Tongue (tissue), 3 donors: ENCODE measurements at places on chromosomes 11 and 22. TPM values are rescaled to one million over a fixed set of nuclear protein-coding genes. Genes with fewer than 3 reads are reported as not detected.

DNA sequence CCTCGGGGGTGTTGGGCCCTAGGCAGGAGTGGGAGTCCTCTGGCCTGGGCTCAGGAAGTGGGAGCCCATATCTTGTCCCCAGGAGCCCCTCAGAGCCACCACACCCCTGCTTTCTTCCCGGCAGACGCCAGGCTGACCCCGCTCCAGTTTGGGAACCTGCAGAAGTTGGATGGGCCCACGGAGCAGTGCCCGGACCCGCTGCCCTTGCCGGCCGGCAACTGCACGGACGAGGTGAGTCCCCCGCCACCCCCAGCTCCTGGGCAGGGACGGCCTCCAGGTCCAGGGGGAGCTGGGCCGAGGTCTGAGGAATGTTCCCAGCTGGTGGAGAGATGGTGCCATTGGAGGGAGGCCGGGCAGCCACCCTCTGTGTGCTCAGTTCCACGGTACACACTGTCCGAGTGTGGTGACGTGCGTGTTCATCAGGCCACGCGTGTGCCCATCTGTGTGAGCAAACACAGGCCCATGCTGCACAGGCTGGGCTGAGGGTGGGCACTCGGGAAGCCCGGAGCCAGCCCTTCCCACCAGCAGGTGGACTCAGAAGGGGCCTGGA lies 4.8 kb downstream of the MUC5B start:
- no peak for DNase-seq

- no peak for DNase-seq
Observed at GRCh38 chr11:46978005-46978491, 41.5 kb downstream of the CSTPP1 start.

- DNase-seq = no peak
Observed at GRCh38 chr11:12499071-12499470, 121.7 kb downstream of the PARVA start.

DNA sequence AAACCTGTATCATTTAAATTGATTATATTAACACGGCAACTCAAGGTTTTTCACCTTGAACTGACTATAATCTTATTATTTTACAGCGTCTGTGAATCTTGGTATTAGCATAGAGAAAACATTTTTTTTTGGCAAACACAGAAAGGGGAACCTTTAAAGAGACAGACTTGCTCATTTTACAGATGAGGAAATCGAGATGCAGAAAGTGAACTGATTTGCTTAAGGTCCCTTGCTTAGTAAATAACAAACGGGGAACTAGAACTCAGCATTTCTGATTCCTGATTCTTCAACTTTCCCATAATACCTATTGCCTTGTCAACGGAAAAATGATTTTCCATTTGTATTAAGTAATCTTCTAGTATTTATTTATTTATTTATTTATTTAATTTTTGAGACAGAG lies 33.2 kb upstream of the CECR2 start:
- DNase-seq = no peak

DNA sequence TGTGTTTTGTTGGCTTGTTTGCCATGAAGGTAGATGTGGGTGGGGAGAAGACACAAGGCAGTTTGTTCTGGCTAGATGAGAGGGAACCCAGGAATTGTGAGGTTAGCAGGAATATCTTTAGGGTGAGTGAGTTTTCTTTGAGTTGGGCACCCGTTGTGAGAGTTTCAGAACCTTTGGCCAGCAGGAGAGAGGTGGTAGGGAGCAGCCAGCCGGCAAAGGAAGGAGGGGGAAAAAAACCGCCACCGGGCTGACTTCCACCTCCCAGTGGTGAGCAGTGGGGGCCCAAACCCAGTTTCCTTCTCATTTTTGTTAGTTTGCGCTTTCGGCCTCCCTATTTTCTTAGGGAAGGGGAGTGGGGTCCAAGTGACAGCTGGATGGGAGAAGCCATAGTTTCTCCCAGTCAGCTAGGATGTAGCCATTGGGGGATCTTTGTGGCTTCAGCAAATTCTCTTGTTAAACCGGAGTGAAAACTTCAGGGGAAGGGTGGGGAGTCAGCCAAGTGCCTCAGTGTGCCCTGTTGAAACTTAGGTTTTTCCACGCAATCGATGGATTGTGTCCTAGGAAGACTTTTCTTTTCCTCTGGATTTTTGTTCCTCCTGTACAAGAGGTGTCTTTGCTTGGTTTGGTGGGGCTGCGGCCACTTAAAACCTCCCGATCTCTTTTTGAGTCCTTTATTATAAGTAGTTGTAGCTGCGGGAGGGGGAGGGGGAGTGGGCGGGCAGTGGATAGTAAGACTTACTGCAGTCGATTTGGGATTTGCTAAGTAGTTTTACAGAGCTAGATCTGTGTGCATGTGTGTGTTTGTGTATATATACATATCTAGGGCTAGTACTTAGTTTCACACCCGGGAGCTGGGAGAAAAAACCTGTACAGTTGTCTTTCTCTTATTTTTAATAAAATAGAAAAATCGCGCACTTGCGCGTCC lies 1.1 kb upstream of the GCAT start:
- peak; percentile 52 for DNase-seq

GRCh38 chr22:38843657-38844314 lies at the start of gene NPTXR:
Gene NPTXR (minus strand): TSS chr22:38844028.
- DNase-seq = peak; percentile 81

GRCh38 chr11:34308049-34308912 lies 49.5 kb downstream of the ABTB2 start:
- no peak for DNase-seq

- peak; percentile 70 for DNase-seq
Observed at GRCh38 chr11:126189109-126189929, 22.1 kb downstream of the RPUSD4 start.

GRCh38 chr11:44377914-44378321 lies 68.0 kb upstream of the ALX4 start:
- no peak for DNase-seq

- no peak for DNase-seq
Observed at GRCh38 chr22:48577014-48577690, 1250.5 kb downstream of the BRD1 start.

- no peak for DNase-seq
Observed at GRCh38 chr11:17161515-17161914, 46.3 kb downstream of the PIK3C2A start.

GRCh38 chr11:67253872-67254624 lies 12.2 kb upstream of the GRK2 start:
- DNase-seq = peak; percentile 64

- no peak for DNase-seq
Observed at GRCh38 chr11:116352881-116353280, 419.9 kb downstream of the BUD13 start.

GRCh38 chr22:20138417-20138738 lies 6.8 kb downstream of the ZDHHC8 start:
- DNase-seq = no peak

- DNase-seq = peak; percentile 93
Observed at GRCh38 chr22:20243537-20244249, 24.4 kb downstream of the RTN4R start.

GRCh38 chr11:86623041-86623621 lies 49.3 kb downstream of the ME3 start:
- DNase-seq = no peak

- no peak for DNase-seq
Observed at GRCh38 chr22:24553597-24554312, 1.2 kb downstream of the GUCD1 start.

DNA sequence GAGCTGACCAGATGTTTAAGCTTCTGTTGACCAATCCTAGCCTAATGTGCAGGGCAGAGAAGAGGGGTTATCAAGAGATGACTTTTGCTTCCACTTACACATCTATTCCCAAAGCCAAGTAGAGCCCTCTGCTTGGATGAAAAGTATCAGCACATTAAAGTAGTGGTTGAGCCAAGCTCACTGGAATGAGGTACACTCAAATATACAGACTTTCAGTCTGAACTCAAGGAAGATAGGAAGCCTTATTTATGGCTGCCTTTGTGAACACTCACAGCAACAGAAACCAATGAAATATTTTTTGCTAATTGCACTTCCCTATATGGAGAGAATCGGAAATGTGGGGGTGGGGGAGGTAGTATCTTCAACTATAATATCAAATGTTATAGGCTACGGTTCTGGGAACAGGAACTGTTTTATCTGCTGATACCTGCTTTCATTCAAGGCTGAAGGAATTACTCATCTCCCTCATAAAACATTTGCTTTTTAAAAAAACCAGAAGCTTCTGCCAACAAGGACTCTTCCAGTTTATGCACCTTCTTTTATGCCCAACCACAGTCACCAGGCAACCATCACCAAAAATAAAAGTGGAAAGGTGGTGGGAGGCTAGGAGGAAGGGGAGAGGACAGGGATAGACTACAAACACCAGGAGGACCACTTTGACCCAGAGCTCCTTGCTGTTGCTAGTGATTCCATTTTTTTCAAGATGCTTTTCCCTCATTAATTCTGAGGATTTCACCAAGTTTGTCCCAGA lies 91.2 kb downstream of the CLPB start:
- no peak for DNase-seq

GRCh38 chr11:127037596-127037995 lies 37.0 kb upstream of the KIRREL3 start:
- DNase-seq = no peak

GRCh38 chr22:46078241-46079092 lies 71.9 kb upstream of the PPARA start:
- peak; percentile 47 for DNase-seq

DNA sequence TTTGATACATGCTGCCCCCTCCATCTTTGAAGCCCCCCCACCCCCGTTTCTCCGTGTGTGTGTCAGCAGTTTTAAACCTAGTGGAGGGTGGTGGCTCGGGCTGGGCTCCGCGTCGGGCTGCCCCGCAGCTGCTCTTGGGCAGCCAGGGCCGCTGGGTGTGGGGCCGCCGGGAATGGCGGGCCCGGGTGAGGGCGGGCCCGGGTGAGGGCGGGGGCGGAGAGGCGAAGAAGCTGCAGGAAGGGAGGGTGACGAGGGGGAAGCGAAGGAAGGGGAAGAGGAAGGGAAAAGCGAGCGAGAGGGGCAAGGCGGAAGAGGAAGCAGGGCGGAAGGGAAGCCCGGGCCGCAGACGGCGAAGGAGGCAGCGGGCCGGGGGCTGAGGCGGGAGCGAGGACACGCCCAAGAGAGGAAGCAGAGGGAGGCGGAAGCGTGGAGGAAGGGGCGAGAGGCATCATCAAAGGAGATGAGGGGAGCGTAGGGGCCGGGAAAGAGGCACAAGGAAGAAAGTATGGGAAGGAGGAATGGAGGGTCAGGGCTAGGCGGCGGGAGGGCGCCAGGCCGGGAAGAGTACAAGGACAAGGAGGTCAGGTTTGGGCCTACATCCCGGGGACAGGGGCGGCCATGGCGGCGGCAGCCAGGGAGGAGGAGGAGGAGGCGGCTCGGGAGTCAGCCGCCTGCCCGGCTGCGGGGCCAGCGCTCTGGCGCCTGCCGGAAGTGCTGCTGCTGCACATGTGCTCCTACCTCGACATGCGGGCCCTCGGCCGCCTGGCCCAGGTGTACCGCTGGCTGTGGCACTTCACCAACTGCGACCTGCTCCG lies 82.4 kb downstream of the BCR start:
- peak; percentile 56 for DNase-seq

- DNase-seq = no peak
Observed at GRCh38 chr11:66080055-66080817, 10.2 kb downstream of the PACS1 start.

DNA sequence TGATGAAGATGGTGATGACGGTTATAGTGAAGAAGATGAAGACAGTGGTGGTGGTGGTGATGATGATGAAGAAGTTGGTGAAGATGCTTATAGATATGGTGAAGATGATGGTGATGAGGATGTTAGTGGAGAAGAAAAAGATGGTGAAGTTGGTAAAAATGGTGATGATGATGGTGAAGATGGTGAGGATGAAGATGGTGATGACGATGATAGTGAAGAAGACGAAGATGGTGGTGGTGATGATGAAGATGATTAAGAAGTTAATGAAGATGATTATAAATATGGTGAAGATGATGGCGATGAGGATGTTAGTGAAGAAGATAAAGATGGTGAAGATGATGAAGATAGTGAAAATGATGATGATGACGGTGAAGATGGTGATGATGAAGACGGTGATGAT lies 25.2 kb upstream of the FGF3 start:
- DNase-seq = no peak

DNA sequence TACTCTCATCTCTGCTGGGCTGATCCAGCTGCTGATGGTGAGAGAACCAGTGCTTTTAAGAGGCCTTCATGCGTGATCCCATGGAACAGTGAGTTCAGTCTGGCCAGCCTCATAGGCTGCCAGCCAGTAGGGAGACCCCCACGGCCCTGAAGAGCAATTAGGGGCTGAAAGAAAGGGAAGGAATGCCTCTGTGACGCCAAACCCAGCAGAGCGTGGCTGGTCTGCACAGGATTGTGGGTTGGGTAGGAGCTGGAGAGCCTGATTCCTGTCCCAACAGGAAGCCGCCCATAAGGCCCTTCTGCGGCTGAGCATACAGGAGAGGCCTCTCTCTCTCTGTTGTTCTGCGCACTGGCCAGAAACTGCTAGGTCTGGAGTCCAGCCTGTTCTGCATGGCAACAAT lies 181.5 kb upstream of the E2F8 start:
- peak; percentile 50 for DNase-seq

- peak; percentile 28 for DNase-seq
Observed at GRCh38 chr11:129894278-129895125, 876 bp downstream of the NFRKB start.

DNA sequence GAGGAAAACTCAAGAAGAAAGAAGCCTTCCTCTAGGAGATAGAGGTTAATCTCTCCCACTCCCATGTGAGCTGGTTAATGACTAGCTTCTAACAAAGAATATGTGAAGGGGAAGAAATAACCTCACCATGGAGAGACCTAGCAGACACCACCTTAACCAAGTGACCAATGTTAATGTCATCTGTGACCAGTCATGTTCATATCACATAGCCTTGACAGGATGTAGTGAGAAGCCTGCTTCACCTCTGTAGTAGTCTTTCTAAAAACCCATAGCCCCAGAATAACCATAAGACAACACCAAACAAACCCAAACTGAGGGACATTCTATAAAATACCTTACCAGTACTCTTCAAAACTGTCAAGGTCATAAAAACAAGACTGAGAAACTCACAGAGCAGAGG lies 21.5 kb upstream of the POU2AF1 start:
- DNase-seq = no peak

Gene BTBD18
- not detected for total RNA-seq

Gene HTR3A
- not detected for total RNA-seq

Gene SPDYC
- total RNA-seq = not detected

Gene SCUBE1
- total RNA-seq = 0.41 TPM

Gene RIMBP3B
- 0.72 TPM for total RNA-seq

Gene GDPD4
- not detected for total RNA-seq

Gene CLDN5
- 147 TPM for total RNA-seq

Gene CNTF
- total RNA-seq = 1.1 TPM

Gene C11orf16
- total RNA-seq = not detected

Gene GGTLC3
- total RNA-seq = not detected

Gene UBE4A
- 34.8 TPM for total RNA-seq

Gene RFPL1
- total RNA-seq = not detected
